ENCODE measurements at places on chromosomes 1 and 21.

GRCh38 chr1:156118177-156118868, 3.8 kb downstream of the LMNA start:
- no peak for DNase-seq

DNA sequence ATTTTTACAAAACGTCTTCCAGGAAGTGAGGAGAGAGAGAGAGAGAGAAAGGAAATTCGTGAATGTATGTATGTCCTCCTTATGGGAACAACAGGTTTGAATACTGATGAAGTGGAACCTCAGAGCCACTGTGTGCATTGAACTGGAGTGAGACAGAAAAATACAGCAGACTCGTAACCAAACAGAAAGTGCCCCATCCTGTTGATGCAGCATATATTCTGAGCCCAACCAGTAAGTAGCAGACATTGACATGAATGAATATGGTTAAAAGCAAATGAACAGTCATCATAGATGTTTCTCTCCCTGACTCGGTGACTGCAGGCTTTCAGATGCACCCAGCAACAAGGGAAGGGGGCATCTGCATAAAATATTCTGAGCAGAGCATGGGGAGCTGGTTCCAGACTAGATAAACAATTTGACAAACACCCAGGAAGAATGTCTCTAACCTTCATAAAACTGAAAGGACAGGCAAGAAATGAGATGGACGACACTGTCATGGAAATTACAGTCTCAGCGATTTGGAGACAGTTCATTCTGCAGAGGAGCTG, 471.0 kb upstream of the PBX1 start:
- DNase-seq: no peak

DNA sequence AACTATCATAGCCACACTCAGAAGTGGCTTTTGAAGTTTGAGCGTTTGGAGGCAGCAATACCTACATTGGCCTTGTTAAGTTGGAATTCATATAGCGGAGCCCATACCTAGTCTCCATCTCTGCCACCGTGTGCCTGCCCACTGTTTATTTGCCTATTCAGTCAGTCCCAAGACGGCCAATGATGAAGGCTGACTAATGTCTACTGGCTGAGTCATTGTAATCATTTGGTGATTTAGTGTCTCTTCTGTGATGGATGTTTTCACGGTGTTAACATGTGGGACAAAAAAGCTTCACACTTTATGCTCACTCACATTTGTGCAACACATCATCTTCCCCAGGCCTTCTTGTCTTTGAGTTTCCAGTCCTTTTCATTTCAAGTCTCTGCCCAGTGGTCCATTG, 92.6 kb upstream of the PBX1 start:
- no peak for DNase-seq

DNA sequence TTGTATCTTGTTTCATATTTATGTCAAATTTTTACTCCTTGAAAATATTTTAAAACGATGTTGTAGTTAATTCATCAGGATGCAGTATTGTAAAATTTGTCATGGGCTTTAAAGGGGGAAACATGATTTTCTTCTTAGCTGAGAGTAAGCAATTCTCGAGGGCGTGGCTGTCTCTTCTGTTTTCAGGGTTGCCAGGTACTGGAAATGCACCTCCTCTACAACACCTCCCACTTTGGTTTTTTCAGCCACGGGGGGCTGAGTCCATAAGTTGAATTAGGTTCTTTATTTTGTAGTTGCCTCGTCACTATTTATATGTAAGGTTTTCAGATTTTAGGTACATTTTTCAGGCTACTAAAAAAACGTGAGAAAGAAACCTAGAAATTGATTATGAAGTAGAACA, 64.0 kb downstream of the PRDM2 start:
- no peak for DNase-seq

DNA sequence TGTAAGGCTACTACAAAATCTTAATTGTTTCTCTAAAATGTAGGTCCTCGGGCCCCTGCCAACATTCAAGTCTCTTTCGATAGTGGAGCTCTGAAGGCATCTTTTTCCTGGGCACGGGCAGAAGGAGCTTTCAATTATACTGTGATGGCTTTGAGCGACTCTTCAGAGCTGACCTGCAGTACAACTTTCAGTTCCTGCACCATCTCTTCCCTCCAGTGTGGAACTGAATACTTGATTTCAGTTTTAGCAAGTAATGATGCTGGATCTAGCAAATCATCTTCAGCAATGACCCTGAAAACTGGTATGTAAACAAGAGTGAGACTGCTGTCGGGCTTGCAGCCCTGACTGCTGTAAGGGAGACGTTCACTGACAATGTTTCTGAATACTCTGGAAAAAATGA, 9.6 kb downstream of the FNDC7 start:
- DNase-seq: no peak

GRCh38 chr21:38334866-38335265, 78.1 kb downstream of the KCNJ15 start:
- no peak for DNase-seq

DNA sequence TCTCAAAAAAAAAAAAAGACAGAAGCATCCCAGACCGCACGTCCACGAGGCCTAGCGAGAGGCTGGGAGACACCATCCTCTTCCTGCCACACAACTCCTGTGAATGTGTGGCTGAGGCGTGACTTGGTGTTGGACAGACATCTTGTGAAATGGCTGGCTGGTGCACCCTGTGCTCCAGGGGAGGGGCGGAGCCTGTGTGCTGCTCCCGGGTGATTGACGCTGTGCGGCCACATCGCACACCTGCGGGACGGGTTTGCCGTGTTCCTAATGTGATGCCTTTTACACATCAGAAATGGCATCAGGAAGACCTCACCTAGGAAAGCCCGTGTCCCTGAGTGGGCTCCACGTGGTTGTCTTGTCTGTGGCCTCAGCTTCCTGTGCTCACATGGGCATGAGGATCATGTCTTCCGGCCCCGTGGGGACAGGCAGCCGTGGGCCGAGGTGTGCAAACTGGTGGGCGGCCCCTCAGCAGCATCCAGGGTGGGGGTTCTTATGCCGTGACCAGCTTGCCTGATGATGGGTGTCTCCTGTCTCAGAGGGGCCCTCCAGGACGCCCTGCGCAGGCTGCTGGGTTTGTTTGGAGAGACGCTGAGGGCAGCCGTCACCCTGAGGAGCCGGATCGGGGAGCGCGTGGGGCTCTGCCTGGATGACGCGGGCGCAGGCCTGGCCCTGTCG, 64.4 kb downstream of the PCNT start:
- DNase-seq: no peak

GRCh38 chr1:20324704-20325406, 34.2 kb downstream of the VWA5B1 start:
- DNase-seq: no peak

DNA sequence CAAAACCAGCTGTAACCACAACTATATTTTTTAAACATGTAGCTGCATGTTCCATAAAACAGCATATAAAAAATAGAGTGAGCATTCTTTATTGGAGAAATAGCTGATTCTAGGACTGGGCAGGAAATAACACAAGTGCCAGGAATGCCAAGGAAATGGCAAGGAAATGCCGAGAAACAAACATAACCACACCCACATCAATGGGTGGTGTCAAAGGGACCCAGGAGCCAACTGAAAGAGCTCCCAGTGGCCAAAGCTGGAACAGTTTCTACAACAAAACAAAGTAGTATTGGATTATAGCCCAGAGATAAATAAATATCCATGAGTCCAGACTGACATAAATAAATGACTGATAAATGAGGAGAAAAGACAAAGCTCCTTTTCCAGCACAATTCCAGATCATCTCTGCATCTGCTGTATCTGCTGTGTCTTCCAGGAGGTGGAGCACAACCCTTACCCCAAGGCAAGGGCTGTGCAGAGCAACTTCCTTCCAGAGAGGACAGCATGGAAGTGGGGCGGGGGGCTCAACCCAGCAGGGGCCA, 28.1 kb downstream of the ADARB1 start:
- DNase-seq: no peak

DNA sequence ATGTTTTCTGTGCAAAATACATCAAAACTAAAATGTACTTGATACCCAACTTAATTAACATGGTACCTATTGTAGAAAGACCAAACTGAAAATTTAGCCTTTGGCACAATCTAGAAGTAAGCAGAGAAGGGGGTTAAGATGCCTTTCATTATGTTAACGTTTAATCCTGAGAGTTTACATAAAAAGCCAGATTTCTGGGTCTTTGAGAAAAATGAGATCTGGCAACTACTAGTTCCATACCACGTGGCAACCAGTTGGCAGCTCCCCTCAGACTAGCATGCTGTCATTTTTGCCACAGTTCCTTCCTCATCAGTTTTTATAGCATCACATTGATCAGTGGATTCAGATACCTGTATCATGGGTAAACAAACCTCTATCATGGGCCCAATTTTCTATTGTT, 1.5 kb downstream of the RO60 start:
- no peak for DNase-seq

- DNase-seq: no peak
These were observed 19.1 kb downstream of the COA7 start for GRCh38 chr1:52679048-52679447.

DNA sequence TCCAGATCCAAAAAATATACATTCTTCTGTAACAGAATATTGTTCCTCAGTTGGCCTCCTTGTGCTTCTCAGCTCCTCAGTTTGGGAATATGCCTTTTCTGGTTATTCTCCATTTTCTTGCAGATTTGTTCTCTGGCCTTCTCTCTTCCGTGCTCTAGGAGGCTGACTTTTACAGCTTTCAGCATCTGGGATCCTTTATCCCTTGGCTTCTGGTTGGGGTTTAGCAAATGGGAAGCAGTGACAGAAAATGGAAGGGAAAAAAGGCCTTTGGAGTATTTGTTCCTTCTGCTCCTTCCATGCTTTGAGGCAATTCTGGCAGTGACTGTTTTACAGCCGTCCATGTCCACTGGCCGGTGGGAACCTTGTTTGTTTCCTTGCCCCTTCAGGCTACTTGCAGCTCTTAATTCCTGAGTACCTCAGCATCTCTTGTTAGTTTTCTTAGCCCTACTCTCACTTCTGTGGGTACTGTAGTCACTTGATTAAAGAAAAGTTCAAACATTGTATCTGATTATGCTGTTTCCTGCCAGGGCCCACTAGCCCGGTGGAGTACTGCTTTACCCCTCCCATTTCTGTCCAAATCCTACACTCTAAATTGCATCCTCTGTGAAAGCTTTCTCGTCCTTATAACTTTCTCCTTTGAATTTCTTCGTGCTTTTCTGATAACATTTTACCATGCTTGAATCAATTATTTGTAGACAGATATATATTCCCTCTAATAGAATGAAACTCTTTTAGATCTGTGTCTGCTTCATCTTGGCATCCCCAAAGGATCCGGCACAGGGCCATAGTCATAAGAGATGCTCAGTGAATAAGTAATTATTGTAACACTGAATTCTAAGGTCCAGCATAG, 118.2 kb downstream of the OSBPL9 start:
- DNase-seq: no peak
